GM20000 (cell line): ENCODE measurements at places on chromosomes 16 and 17.

- peak; percentile 45 for DNase-seq
Observed at GRCh38 chr17:28916302-28916934, 13.5 kb upstream of the DHRS13 start.

- no peak for DNase-seq
Observed at GRCh38 chr17:16971458-16972338, at the start of gene TNFRSF13B. Gene TNFRSF13B (minus strand): TSS chr17:16972118. CDS start chr17:16972075, 43 bp downstream.

GRCh38 chr17:33667671-33668070 is 374.6 kb upstream of the ASIC2 start:
- no peak for DNase-seq

- DNase-seq = no peak
Observed at GRCh38 chr17:3660311-3660891, 8.0 kb downstream of the TAX1BP3 start.

DNA sequence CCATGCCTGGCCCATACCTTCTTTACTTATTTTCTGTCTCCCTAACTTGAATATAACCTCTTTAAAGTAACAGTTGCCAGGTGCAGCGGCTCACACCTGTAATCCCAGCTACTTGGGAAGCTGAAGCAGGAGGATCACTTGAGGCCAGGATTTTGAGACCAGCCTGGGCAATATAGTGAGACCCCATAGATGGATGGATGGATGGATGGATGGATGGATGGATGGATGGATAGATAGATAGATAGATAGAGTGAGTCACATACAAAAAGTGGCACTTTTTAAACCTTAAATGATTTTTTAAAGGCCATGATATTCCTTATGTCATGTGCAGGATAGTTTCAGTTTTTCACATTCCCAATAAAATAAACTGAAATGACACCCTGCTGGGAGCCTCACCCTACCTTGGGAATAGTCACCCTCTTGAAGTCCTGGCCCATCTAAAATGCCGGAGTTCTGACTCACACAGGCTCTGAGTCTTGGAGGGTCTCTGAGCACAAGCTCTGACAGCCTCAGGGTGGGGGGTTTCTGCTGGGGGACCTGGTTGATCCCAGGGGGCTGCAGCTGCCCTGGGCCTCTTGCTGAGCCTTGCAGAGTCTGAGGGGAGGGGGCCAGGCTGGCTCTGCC is 26.2 kb downstream of the CPNE2 start:
- no peak for DNase-seq

DNA sequence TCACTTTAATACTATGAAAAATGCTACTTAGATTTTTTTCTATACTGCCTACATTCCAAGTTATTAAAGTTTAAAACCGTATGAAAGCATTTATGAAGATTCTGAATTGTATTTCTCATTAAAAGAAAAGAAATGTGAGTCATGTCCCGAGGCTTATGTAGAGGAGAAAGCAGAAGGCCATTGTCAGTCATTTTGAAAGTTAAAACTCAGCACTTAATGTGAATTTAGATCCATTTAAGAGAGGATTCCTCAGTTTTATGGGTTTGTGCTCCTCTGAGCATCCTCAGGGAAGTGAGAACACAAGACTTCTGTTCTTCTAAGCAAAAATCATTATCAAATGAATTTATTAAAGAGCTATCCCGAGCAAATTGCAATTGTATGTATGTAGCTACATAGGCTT is 11.8 kb downstream of the C17orf75 start:
- DNase-seq = no peak

DNA sequence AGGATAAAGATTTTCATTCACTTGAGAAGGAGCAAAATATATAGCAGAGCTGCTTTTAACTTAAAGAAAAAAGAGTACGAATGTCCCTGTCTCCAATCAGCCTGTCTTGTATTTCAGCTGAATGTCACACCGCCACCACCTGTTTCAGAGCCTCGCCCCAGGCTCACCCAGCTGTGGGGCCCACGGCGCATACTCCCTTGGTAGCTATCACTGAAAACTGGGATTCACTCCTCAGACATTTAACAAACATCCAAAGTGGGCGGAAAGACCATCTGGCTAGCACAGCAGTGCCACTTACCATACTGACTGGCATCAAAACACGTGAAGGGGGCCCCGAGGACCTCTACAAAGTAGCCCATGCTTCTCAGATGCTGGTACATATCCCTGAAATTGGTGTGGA is 25.4 kb upstream of the SLC38A8 start:
- no peak for DNase-seq

- no peak for DNase-seq
Observed at GRCh38 chr17:41057547-41057946, 2.4 kb downstream of the KRTAP2-3 start.

DNA sequence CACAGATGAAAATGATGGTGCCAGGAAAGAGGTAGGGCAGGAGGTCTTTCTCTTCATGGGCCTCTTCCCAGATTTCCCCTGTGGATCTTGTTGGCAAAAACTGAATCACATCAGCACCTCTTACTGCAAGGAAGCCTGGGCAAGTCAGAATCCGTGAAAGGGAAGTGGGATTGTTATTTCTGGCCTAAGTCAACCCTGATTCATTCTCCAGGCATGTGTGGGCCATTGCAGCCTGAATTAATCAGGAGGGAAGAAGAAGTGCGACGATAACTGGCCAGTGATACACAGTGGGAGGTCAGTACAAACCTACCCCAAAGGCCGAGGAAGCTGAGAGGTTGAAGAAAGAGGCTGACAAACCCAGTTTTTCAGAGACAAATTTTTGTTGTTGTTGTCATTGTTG is 17.9 kb upstream of the NSMCE1 start:
- DNase-seq = no peak

- DNase-seq = no peak
Observed at GRCh38 chr17:410543-411401, 58.2 kb upstream of the RPH3AL start.

GRCh38 chr17:51342257-51342656 is 81.9 kb downstream of the UTP18 start:
- DNase-seq = no peak

DNA sequence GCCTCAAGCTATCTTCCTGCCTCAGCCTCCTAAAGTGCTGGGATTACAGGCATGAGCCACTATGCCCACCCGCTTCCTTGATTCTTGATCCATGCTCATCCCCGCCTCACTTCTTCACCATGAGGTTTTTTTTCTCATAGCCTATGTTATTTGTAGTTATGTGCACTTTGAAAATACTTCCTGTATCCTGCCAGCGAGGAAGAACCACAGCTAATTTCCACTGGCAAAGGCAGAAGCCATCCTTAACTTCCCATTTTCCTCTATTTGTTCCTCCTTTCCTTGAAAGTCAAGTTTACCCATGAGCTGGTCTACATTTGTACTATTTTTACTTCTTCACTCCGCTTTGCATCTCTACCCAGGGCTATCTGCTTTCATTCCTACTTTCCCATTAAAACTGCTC is 189.7 kb upstream of the ZFHX3 start:
- DNase-seq = no peak

- DNase-seq = no peak
Observed at GRCh38 chr17:73792994-73793393, 148.7 kb upstream of the SDK2 start.

GRCh38 chr17:59840329-59841090 is 52.2 kb downstream of the TUBD1 start:
- no peak for DNase-seq

DNA sequence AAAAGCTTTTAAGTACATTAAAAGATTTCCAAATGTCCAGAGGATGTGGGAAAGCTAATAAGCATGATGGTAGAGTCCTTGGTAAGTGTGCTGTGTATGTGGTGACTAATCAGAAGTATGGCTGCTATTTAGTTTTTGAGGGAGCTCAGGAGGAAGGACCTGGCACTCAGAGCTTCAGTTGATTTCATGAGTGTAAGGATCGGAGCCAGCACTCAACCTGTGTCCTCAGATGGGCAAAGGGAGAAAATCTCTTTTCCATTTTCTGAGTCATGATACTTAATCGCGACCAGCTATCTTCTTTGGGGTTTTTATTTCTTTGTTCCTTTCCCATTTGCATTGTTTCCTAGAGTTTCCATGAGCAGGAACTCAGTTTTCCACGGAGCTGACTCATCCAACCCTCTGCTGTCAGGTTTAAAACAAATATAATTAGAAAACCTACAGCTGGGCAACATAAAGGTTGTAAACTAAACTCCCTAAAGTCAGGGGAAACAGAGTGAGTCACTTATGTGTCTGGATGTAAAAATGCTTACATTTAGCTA is 125.4 kb downstream of the MAP2K6 start:
- DNase-seq = no peak

GRCh38 chr17:75124041-75124818 is 7.3 kb downstream of the NT5C start:
- no peak for DNase-seq

DNA sequence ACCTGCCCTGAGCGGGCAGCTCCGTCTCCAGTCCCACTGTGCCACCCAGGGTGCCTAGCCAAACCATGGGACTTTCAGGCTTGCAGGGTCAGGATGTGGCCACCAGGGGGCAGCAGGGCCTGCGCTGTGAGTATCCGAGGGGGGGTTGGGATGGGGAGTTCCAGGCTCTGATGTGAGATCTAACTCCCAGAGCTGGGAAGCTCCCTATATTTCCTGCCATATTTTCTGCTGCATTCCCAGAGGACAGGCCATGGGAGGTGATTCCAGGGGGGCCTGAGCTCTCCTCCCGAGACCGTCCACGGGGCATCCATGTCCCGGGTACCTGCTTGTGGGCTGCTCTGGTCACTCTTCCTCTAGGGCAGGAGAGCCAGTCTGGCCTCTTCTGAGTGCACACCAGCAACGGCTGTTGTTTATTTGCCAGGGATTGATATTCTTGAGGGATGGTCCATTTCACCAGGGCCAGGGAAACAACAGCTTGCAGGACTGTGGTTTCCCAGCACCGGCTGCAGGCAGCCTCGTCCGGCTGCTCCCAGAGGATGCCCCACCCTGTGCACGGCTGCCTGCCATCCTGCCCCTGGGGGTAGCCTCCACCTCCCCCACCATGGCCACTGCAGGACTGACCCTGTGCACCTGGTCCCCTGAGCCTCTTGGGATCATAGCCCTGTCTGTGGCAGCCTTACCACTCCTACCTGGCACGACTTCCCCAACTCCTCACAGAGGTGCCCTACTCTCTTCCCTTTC is 1.2 kb downstream of the GPR142 start:
- peak; percentile 87 for DNase-seq

- no peak for DNase-seq
Observed at GRCh38 chr16:57701759-57702371, 7.3 kb downstream of the DRC7 start.
